SK-MEL-5 (cell line): ENCODE measurements at places on chromosomes 2 and 18. TPM values are rescaled to one million over a fixed set of nuclear protein-coding genes. Genes with fewer than 3 reads are reported as not detected.

The ACKR3 gene
- total RNA-seq = not detected in 2 replicates

The TANK gene
- total RNA-seq = 25.1 and 29.7 TPM in 2 replicates

The AKAIN1 gene
- total RNA-seq = not detected in 2 replicates

The INPP5D gene
- 0.08 and 0.50 TPM in 2 replicates for total RNA-seq

The MOCOS gene
- total RNA-seq = 30.0 and 50.8 TPM in 2 replicates

The MLPH gene
- 82.9 and 92.8 TPM in 2 replicates for total RNA-seq

DNA sequence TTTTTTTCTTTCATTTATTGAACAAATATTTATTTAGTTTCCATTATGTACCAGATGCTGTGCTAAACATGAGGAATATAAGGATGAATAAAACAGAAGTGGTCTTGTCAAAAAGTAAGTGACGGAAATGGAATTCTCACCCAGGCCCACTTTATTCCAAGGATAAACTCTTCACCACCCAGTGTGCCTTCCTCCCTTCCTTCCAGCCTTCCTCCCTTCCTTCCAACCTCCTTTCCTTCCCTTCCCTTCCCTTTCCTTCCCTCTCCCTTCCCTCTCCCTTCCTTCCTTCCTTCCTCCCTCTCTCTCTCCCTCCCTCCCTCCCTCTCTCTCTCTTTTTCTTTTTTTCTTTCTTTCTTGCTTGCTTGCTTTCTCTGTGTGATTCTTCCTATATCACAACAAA is 240.8 kb downstream of the DPP10 start:
- DNase-seq = no peak

GRCh38 chr2:10890706-10891270 is 20.9 kb upstream of the KCNF1 start:
- DNase-seq = no peak

GRCh38 chr2:11092701-11093335 is 62.4 kb upstream of the SLC66A3 start:
- DNase-seq = peak; percentile 31

DNA sequence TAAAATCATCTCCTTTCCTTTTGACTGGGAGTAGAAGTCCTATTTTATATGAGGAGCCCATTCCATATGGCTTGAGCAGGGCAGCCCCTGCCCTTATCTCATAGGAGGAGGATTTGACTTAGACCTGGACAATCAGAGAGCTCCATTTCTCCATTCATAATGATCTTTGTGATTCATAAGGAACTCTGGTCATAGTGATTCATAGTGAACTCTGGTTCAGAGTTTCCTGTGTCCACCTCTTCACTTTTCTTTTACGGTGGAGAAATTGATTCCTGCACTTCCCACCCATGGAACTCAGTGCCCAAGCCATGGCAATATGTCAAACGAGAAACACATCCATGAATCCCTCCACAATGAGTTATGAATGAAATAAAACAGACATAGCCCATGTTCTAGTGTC is 12.8 kb upstream of the MYO3B start:
- no peak for DNase-seq

- no peak for DNase-seq
These were observed 90.9 kb downstream of the CCDC138 start for GRCh38 chr2:108877506-108877905.

GRCh38 chr2:240457223-240458043 is 22.0 kb downstream of the GPC1 start:
- no peak for DNase-seq

GRCh38 chr2:162328424-162329157 is 10.1 kb upstream of the IFIH1 start:
- DNase-seq = no peak

DNA sequence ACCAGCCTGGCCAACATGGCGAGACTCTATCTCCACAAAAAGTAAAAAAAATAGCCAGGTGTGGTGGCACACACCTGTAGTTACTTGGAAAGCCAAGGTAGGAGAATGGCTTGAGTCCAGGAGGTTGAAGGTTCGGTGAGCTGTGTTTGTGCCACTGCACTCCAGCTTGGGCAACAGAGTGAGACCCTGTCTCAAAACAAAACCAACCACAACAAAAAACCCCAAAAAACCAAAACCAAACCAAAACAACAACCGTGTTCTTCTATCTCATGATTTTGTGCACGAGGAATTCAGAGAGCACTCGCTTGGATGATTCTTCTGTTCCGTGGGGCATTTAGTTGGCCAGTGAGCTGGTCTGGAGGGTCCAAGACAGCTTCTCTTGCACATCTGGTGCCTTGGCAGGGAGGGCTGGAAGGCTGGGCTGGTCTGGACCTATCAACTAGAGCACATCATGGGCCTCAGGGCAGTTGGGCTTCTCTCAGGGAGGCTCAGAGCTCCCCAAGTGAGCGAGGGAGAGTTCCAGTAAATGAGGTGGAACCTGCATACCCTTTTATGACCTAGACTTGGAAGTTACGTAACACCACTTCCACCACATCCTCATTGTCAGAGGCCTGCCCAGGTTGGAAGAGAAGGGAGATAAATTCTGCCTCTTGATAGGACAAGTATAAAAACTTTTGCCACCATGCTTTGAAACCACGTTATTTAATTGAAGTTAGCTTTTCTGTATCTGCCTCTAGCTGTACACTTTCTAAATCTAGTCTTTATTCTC is 25.2 kb downstream of the SIX2 start:
- DNase-seq = no peak

DNA sequence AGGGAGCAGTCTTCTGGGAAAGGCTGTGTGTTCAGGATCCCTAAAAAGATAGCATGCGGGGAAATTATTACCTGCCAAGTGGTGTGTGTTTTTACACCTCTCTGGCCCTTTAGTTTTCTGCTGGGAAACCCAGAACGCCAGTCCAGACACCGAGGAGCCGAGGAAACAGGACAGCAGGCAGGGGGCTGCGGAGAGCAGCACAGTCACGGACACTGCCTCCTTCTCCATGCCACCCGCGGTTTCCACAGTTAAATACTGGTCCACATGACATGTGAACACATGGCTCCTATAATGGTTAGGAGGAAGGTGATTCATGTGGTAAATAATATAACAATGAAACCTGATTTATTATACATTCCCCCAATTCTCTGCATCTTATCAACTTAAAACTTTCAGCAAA is 20.4 kb downstream of the CNOT11 start:
- no peak for DNase-seq
